ENCODE measurements at places on chromosomes 2 and 18.

GRCh38 chr2:56448403-56449001 lies 264.7 kb downstream of the CCDC85A start:
- DNase-seq = no peak

DNA sequence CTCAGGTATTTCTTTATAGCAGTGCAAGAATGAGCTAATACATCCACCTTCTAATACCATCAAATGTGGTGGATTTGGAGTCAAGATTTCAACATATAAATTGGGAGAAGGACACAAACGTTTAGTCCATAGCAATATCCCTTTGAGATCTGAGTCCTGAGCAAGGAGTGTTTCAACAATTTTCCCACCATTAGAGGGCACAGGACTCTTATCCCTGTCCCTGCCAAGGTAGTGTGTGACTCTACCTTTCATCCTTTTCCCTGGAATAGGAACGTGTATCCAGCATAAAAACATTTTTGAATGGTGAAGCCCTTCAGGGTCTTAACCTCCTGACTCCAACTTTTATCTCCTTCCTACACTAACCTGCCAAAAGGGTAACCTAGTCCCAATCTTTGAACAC lies 181.3 kb upstream of the SRD5A2 start:
- DNase-seq = no peak

GRCh38 chr2:200364620-200365019 lies 58.1 kb downstream of the SPATS2L start:
- no peak for DNase-seq

GRCh38 chr2:75788902-75789301 lies 78.2 kb upstream of the GCFC2 start:
- no peak for DNase-seq

DNA sequence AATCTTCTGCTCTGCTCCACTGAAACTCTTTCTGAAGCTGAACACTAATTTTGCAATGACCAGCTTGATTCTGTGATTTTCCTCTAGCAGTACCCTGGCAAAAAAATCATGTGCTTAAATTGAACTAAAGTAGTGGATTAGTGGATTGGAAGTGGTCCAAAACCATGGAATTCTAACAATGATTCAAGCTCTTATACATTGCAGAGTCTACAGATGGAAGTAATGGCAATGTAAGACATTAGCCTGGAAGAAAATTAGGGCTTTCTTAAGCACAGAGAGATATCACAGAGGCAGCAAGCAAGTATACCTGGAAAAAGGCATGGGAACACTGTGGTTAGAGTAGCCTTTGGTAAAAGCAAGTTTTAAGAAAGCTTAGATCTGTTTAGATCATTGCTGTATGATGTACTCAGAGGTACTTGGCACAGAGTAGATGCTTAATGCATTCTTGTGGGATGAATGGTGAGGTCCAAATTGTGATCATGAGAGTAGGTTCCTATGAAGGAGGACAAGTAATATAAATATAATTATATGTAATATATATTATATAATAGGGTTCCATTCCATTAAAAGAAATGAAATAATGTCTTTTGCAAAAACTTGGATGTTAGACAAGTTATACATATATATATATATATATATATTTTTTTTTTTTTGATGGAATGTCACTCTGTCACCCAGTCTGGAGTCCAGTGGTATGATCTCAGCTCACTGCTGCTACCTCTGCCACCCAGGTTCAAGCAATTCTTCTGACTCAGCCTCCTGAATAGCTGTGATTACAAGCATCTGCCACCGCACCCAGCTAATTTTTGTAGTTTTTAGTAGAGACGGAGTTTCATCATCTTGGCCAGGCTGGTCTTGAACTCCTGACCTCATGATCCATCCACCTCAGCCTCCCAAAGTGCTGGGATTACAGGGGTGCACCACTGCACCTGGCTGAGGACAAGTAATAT lies 172.2 kb upstream of the SCN7A start:
- no peak for DNase-seq

DNA sequence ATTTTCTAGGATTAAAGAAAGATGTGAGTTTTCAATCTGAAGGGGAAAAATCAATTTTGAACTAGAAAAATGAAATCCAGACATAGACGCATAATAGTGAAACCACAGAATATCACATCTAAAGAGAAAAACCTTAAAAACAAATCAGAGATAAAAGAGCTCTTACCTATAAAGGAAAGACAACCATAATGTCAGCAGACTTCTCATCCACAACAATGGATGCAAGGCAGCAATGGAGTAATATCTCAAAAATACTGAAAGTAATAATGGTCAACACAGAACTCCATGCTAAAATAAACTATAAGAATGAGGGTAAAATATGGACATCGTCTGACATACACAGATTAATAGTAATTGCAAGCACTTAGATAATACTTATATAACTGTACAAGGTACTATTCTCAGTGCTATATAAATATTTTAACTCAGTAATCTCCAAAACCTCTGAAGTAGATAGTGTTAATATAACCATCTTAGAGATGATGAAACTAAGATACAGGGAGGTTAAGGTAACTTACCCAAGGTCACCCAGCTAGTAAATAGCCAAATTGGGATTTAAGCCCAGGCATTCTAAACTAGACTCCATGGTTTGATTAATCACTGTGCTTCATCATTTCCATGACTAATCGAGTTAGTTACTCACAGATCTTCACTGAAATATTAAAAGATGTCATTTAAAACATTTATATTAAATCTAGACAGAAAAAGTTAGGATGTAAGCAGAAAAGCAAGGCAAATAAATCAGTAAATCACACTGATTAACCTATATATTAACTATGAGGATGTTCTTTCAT lies 89.4 kb upstream of the SPTBN1 start:
- no peak for DNase-seq

- DNase-seq = no peak
These were observed 78.0 kb downstream of the KCNF1 start for GRCh38 chr2:10989782-10990181.

- no peak for DNase-seq
These were observed 621.3 kb upstream of the LRATD1 start for GRCh38 chr2:14011190-14011589.

- DNase-seq = no peak
These were observed 205.2 kb downstream of the SP3 start for GRCh38 chr2:173759959-173760358.

DNA sequence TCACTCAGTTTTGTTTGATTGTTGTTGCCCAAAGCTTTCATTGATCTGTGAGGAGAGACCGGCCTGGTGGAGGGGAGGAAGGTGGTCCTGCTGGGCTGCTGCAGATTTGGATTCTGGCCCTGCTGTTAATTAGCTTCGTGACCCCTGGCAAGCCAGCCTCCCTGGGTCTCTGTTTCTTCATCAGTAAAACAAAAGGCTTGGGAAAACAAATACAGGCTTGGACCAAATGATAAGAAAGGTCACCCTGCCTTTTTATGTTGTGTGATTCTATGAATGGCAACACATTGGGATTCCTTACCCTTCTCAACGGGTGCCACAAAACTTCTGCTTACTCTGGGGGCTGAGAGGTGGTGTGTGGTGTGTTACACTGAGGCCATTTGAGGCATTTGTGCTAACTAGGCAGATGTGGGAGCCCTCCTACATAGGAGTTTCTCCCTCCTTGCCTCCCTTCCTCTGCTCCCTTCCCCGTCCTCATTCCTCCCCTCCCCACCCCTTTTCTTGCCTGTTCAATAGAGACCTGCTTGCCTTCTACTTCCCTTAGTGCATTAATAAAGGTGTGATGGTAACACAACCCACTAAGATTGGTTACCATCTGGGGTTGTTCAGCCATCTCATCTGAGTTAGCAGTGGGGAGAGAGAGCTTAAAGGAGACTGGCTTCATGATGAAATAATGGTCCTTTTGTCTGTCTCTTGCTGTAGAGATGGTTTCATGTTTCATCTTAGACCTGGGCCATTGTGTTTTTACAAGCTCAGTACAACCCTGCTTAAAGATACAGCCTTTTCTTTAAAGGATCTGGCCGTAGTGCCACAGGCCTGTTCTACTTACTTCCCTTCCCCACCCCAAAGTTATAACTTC lies 96.2 kb downstream of the TANC1 start:
- DNase-seq = no peak

Measured in effector CD4-positive, alpha-beta T cell (primary cell).